Kidney capillary endothelial cell (primary cell): ENCODE measurements at places on chromosomes 13 and 19.

- no peak for DNase-seq
Observed at GRCh38 chr19:51861870-51862622, 25.7 kb downstream of the ZNF577 start.

DNA sequence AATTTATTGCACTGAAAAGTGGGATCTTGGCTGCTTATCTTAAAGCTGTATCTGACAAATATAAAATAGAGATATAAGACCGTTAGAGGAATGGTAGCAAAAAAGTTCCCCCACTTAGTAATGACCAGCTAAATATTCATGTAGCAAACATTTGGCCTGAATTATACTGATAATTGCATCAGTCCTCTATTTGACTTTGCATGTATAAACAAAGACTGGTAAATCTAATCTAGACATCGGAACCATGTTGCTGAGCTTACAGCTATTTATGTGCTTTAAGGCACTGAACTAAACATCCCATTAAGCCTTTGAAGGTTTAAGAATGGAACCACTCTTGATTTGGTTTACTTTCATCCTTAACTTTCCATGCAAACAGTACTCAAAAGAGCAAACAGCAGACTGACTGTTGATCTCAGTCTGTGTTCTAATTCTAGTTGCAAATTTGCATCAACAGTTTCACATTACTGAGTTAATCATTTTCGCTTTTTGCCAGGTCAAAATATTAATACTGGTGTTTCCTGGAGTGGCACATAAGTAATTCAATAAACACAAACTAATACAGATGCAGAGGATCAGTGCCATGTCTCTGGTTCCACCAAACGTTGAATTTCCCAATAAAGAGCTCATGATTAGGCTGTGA is 203.5 kb upstream of the HTR2A start:
- DNase-seq = no peak

GRCh38 chr19:41753159-41753558 is 2.2 kb upstream of the CEACAM6 start:
- DNase-seq = peak; percentile 42

DNA sequence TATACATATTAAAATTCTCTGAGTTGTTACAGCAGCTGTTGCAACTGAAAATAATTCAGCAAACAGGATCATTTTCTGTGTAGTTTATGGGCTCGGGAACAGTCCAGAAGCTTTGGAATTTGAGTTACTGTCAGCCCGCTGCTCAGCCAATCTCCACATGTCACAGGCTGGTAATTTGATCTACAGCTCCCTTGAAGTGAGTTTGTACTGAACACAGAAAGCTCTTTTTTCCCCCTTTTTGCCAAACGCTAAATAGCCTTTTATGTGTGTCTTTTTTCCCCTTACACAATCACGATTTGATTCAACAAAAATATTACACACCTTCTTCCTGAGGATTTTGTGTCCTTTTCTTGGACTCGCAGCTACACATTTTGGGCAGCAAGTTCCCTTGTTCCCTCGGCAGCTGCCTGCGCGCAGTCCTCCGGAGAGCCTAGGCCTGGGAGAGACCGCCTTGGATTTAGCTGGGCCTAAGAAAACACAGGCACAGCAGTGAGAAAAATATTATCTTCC is 371.4 kb downstream of the KCNRG start:
- DNase-seq = no peak

DNA sequence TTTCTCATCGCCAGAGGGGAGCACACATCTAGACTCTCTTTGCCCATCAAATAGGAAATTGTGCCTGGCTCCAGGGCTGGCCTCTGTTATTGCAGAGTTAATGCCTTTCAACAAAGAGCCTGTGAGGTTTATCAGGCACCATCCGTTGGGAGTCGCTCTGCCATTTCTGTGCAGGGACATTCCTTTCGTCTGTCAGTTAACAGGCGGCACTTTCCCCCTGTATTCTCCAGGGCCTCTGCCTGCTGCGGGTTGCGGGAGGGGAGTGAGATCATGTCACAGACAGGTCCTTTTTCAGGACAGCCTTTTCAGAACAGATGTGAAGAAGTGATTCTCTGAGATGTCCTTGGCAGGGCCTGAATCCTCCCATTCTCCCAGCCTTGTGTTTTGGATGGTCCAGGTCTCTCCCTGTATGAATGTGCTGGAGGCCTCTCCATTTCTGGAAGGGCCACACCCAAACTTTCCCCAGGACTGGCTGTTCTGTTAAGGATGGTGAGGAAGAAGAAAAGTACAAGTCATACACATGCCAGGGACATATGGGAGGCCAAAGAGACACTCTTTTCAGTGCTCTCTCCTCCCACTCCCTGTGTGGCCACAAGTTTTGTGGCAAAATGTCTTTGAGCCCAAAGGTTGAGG is 14.9 kb downstream of the SERP2 start:
- DNase-seq = no peak

- DNase-seq = no peak
Observed at GRCh38 chr13:33274264-33274663, 11.3 kb downstream of the STARD13 start.

DNA sequence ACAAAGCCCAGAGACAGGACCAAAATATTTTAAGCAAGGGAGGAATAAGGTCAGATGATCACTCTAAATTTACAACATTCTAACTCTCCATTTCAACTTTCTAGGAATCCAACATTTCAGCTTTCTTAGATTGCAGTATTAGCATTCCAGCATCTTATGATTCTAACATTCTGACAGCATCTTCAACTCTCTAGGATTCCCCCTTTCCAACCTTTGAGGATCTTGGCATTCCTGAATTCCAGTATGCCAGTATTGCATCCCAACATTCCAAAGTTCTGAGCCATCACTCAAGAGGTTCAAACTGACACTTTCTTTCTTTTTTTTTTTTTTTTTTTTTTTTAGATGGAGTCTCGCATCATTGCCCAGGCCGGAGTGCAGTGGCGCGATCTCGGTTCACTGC is 13.8 kb downstream of the TGFB1 start:
- DNase-seq = no peak

- DNase-seq = peak; percentile 73
Observed at GRCh38 chr19:45809643-45810159, 5.4 kb downstream of the RSPH6A start.

GRCh38 chr19:19956434-19957075 is 55.8 kb downstream of the ZNF93 start:
- no peak for DNase-seq

- DNase-seq = no peak
Observed at GRCh38 chr13:47135800-47136503, 239.1 kb upstream of the HTR2A start.

- no peak for DNase-seq
Observed at GRCh38 chr13:39956036-39956435, 300.6 kb downstream of the COG6 start.

DNA sequence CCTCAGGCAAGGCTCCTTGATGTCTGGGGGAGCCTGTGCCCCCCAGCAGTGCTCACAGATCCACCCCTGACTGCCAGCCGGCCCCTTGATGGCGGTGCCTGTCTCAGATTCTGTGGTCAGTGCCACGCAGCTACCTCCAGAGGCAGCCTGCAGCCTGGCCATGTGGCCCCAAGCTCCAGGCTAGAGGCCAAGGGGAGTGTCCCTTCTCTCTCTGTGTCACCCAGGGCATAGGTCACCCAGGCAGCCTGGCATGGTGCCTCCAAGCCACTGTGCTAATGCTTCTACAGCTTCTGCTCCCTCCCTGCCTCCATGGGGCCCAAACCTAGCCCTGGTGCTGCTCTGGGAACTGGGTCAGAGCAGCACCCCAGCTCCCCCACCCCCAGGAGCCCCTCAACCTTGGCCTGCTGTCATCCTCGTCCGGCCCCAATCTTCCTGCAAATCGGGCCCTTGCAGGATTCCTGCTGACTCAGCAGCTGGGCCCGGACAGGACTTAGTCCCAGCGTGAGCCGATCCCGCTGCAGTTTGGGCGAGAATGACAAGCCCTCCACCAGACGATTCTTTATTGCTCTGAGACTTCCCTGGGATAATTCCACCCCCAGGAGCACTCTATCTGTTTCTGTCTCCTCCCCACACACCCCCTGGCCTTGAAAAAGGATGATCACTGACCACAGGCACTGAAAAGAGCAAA is 2.8 kb upstream of the ARL11 start:
- DNase-seq = no peak

DNA sequence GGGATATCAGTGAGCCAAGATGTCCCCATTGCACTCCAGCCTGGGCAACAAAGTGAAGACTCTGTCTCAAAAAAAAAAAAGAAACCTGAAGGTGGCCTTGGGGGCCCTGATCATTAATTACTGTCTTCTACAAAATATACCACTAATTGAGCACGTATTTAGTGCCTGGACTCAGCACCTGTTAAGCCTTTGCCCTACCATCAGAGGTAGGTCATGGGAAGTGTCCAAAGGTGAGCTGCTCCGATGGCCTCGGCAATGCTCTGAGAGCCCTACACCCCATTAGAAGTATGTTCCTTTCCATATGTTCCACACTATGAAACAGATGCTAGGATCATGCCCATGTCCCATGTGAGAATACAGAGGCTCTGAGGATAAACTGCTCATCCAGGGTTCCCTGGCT is 20.9 kb downstream of the NOSIP start:
- DNase-seq = no peak

DNA sequence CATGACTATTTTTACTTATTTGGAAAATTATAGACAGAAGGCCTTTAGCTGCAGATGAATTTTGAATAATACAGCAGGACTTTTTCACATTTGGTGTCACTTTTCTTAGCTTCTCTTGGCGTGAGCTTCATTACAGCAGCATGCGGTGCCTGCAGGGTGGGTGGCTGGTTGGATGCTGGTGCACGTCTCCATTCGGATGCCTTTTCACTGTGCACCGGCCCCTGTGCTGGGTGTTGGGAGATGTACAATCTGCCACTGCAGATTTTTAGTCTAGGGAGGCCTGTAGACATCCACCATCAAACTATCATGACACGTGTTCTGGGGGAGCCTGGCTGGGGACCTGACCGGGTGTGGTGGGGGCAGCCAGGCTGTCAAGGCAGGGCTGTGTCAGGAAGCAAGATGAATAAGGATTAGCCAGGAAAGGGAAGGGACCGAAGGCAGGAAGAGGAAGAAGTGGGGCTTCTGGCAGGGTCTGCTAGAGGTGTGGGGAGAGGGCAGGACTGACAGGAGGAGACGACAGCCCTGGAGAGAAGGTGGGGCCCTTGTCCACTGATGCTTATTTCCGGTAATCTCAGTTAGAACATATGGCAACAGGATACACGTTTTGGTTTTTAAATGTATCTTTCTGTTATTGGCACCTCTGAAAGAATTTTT is 88.8 kb downstream of the ARHGEF7 start:
- DNase-seq = no peak

- DNase-seq = no peak
Observed at GRCh38 chr19:4693078-4693350, 22.9 kb upstream of the MYDGF start.

GRCh38 chr13:29224206-29224605 is 371.3 kb downstream of the SLC7A1 start:
- no peak for DNase-seq

DNA sequence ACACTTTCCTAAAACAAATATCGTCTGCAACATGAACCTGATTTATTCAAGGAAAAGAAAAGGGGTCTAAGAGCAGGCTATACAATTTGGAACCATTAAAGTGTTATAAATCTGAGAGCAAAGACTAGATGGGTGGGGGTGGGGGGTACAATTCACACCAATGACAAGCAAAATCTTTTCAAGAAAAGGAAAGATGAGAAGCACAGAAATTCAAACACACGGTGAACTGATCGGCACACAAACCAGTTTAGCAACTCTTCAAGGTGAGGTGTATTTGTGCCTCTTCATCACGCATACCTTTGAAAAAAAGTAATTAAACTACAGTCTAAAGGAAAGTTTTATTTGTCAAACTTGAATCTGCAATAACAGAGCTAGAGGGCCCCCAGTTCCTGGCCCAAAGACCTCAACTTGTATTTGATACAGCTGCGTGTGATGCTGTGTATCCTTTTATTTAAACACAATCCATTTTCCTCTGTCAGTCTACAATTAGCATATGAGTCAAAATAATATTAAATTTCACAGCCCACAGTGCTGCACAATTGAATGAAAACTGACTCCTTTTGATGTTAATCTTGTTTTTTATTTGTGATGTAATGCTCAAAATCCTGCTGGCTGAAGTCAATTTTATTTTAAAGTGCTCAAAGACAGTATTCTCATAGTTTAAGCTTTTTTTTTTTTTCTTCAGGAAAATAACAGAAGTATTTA is 14.2 kb downstream of the EFNB2 start:
- DNase-seq = no peak

- no peak for DNase-seq
Observed at GRCh38 chr19:30535011-30535410, 162.8 kb downstream of the ZNF536 start.

DNA sequence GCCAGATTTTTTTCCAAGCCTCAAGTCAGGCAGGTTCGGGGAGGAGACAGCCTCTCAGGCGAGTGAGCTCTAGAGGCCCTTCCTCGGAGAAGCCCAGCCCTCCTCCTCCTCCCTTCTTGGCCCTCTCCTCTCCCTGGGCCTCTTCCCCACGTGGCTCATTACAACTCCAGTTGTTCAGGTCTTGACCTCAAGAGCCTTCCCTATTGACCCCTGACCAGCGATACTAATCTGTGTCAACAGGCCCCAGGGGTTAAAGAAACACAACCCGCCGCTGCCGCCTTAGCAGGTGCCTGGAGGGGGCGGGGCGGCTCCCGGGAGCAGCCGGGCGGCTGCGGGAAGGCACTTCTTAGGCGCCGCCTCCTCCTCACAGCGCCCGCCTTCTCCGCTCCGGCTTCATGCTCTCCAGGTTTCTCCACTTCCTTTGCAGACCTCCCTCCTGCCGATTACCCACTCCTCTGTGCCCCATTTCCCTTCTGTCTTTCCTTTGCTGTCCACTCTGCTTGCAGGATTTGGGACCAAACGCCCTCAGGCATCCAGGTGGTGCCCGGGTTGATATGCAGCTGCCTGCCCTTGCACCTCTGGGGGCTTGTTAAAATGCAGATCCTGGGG is 51.0 kb downstream of the LYL1 start:
- no peak for DNase-seq

GRCh38 chr13:46142776-46143175 is 37.9 kb upstream of the CPB2 start:
- no peak for DNase-seq

GRCh38 chr19:3370214-3370720 is 3.9 kb downstream of the NFIC start:
- DNase-seq = no peak

- DNase-seq = no peak
Observed at GRCh38 chr13:22738357-22738756, 442.4 kb upstream of the SGCG start.

- DNase-seq = no peak
Observed at GRCh38 chr13:67229481-67230403, at the start of gene PCDH9. TSS of gene PCDH9 (minus strand) at chr13:67230336. CDS start at chr13:67228440, 1,896 bp downstream.

GRCh38 chr19:55247621-55248099 is 11.2 kb downstream of the PPP6R1 start:
- no peak for DNase-seq

- no peak for DNase-seq
Observed at GRCh38 chr19:47891923-47892666, 6.0 kb upstream of the SULT2A1 start.

DNA sequence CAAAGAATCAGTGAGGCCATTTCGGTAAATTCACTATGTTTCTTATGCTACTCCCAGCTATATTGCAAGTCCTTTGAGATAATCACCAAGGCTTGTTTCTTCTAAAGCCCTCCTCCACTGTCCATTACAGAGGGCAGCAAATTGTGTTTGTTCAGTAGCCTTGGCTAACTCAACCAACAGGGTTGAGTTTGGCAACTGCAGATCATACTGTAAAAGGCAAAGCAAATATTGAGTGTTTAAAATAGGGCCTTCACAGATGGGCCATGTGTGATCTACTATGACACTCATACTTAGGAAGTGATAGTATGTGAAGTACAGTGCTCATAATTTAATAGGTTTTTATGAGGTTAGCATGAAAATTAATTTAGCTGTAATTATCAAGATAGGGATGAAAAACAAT is 171.3 kb downstream of the DACH1 start:
- DNase-seq = no peak

- no peak for DNase-seq
Observed at GRCh38 chr19:35755550-35756376, 1.1 kb downstream of the HSPB6 start.
